Neural progenitor cell (in vitro differentiated cells): ENCODE measurements at places on chromosomes 11 and 22.

- peak; percentile 87 for DNase-seq
Observed at GRCh38 chr11:128859563-128860441, 7.3 kb downstream of the KCNJ1 start.

GRCh38 chr11:33256031-33256812 is 959 bp upstream of the HIPK3 start:
- peak; percentile 9 for DNase-seq

DNA sequence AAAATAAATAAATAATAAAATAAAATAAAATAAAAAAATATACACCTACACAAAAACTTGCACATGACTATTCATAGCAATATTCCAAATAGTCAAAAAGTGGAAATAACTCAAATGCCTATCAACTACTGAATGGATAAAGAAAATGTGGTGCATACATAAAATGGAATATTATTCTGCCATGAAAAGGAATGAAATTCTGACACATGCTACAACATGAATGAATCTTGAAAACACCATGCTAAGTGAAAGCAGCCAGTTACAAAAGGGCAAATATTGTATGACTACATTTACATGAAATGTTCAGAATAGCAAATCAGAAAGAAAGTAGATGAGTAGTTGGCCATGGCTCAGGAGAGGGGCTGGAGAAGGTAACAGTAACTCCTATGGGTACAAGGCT is 46.3 kb downstream of the MICAL3 start:
- no peak for DNase-seq

DNA sequence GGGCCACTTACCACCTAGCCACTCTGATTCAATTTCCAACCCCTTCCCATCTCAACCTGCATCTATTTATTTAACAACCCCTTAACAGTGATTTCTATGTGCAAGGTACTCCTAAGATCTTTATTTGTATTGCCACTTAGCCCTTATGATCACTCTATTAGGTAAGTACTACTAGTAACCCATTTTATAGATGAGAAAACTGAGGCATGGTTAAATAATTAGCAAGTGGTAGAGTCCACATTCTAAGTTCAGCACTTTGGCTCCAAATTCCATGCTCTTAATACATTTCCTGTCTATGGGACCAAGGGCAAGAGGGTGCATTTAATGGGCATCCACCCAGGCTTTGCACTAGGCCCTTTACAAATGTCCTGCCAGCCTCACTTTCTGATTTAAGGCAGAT is 38.1 kb upstream of the CSNK2A3 start:
- no peak for DNase-seq

GRCh38 chr11:92204731-92205130 is 19.9 kb upstream of the FAT3 start:
- DNase-seq = no peak

DNA sequence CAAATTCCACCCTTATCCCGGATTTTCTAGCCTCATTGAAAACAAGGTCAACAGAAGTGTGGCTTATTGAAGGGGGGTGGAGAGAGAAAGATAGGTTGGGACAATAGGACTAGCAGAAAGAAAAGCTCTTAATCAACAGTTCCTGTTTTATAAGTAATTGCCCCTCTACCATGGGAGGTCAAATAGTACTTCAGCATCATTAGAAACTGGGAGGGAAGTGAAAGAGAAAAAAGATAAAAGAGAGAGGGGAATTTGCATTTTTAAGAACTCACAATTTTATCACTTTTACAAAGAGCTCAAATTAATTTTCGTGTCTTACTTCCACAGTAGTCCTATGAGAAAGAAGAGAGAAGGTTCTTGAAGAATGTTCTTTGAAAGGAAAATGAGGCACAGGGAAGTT is 89.2 kb downstream of the AMOTL1 start:
- DNase-seq = no peak

DNA sequence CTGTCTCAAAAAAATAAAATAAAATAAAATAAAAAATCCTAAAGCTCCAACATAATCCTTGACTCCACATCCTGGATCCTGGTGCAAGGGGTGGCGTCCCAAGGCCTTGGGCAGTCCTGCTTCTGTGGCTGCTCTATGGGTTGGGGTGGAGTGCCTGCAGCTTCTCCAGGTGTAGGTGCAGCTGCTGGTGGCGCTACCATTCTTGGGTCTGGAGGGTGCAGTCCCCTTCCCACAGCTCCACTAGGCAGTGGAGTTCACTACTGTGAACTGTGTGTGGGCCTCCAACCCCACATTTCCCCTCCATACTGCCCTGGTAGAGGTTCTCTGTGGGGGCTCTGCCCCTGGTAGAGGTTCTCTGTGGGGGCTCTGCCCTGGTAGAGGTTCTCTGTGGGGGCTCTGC is 6.9 kb upstream of the TBC1D22A start:
- DNase-seq = no peak

- DNase-seq = no peak
Observed at GRCh38 chr11:99464985-99465384, 444.2 kb downstream of the CNTN5 start.

DNA sequence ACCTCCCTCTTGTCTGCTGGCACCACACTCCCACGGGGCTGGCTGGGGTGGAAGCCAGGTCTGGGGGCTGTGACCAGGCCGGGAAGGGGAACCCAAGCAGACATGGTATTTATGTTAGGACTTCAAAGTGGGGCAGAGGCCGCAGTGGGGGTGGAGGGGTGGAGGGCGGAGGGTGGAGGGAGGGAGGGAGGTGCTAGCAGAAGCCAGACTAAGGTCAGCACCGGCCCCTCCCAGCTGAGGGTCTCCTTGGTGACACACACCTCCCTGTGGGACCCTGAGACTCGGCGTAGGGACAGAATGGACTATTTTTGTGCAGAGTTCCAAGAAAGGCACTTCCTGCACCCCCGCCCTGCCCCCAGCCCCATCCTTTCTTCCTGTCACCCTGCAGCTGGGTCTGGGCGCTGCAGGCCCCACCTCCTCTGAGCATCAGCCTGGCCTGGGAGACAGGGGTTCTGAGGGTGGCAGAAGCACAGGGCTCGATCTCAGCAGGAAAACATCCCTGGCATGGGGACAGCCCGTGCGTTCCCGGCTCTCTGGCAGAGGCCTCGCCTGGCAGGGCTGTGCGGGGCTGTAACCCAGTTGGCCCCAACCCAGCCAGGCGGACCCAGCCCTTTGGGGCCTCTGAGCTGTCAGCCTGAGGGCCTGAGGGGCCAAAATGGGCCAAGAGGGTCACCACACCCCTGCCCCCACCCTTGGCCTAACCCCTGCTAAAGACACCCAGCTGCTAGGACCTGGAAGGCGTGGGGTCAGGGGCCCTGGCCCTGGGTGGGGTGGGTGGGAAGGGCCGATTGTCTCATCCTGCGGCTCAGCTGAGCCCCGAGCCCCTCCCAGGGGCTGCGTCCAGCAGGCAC is 9.6 kb upstream of the CD248 start:
- DNase-seq = no peak

GRCh38 chr22:48921411-48921903 is 906.2 kb downstream of the BRD1 start:
- DNase-seq = no peak

- DNase-seq = no peak
Observed at GRCh38 chr11:130181295-130182272, 22.0 kb downstream of the ST14 start.
